ENCODE measurements at places on chromosomes 1 and 21.

GRCh38 chr1:98503771-98504170 lies 157.8 kb upstream of the SNX7 start:
- no peak for DNase-seq

- DNase-seq = no peak
These were observed 39.2 kb upstream of the ACTRT2 start for GRCh38 chr1:2981981-2982614.

- no peak for DNase-seq
These were observed 23.4 kb upstream of the EFHD2 start for GRCh38 chr1:15386164-15386749.

DNA sequence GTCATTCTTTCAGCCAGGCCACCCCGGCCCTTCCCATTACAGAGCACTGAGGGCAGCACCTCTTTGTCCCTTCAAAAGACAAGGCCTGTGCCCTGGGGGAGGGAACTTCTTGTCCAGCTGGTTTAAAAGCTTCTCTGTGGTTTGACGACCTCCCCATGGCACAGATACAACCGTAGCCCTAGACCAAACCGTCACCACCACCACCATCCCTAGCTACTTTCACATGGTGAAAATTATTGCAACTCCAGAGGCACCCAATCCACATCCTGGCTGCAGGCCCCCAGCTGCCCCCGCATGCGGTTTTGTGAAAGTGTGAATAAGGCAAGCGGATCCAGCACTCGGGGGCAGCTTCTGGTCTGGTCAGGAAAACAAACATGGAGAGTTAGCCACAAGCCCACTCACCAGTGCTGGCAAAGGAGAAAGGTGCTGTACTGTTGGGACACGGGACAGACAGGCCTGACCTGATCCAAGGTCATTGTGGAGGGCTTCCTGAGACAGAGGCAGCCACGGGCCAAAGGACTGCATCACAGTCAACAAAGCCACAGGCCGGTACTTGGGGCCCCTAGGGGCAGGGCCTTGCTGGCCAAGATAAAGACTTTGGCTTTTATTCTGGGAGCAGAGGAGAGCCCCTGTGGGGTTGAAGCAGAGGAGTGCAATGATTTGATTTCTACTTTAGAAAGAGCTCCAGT lies 31.2 kb downstream of the CDCA8 start:
- DNase-seq = peak; percentile 32

Measured in HuH-7.5 (cell line).